D721Med (cell line): ENCODE measurements at places on chromosomes 5 and 9.
A peak's percentile ranks its signal among the peaks of the same experiment; 100 is the strongest.

DNA sequence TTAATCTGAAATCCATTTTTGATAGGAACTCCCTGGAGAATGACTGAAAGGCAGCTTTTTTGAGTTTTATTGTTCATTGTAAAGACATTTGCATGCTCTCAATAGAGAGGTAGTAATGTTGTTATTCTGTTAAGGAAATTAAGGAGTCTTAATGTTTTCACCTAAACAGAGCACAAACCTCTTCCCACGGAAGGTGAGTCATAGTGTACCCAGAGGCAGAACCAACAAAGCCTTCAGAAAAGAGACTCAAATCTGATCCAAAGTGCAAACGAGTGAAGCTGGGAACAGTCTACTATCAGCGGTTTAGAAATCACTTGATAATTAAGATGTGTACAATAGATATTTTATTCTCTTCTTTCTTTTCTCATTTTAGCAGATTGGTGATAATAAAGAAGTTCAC, 470.5 kb downstream of the PLK2 start:
- DNase-seq, result no peak

GRCh38 chr5:139655727-139656271, 7.7 kb downstream of the CXXC5 start:
- DNase-seq, result no peak

- no peak for DNase-seq
Observed at GRCh38 chr5:37839407-37840052, at the start of gene GDNF. Gene GDNF (minus strand): TSS chr5:37840041. CDS start chr5:37834796, 5,245 bp downstream.

DNA sequence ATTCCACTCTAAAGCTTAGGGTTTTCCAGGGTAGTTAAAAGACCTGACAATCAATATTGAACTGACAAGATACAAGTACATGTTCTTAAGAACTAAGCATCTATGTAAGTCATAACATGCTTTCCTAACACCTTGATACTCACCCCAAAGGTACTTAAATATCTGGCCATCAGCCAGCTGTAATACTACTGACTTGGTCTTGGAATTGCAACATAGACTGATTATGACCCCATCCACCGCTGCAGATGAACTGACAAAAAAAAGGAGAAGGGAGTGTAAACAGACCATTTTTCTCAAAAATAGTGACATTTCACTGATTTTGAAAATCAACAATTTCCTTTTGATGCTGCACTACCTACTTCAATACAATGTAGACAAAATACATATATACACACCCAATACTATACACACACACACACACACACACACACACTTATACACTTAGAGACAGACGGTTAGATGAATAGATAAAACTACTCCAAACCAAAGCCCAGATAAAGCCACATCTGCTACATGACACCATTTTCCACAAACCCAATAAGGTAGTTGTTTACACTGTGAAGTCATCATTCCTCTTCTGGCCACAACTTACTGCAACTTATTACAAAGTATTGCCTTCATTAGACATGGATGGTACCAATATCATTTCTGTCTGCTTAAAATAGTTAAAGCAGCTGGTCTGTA, 30.4 kb downstream of the ELP1 start:
- no peak for DNase-seq

GRCh38 chr5:100800562-100800961, 102.5 kb downstream of the ST8SIA4 start:
- DNase-seq, result no peak

DNA sequence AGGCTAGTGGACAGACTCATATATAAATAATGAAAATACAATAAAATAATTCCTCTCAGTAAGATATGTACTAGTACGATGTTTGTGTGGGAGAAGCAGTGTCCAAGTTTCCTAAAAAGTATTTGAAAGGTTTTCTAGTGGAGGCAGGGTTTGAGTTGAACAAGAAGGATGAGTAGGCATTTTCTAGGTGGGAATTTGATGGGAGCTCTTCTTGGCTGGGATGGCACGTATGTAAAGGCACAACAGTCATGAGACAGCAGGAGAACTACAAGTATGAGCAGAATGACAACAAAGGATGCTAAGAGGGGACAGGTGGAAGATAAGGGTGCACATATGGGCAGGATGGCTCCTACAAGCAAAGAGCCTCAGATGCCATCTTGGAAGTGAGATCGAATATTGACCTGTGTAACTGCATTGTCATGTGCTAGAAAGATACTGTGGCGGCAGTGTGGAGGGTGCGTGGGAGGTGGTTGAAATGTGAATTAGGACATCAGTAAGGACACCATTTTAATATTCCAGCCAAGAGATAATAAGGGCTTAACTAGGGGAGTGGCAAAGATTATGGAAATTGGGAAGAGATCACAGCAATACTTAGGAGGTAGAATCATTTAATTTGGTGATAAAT, 135.8 kb downstream of the RPS23 start:
- no peak for DNase-seq

DNA sequence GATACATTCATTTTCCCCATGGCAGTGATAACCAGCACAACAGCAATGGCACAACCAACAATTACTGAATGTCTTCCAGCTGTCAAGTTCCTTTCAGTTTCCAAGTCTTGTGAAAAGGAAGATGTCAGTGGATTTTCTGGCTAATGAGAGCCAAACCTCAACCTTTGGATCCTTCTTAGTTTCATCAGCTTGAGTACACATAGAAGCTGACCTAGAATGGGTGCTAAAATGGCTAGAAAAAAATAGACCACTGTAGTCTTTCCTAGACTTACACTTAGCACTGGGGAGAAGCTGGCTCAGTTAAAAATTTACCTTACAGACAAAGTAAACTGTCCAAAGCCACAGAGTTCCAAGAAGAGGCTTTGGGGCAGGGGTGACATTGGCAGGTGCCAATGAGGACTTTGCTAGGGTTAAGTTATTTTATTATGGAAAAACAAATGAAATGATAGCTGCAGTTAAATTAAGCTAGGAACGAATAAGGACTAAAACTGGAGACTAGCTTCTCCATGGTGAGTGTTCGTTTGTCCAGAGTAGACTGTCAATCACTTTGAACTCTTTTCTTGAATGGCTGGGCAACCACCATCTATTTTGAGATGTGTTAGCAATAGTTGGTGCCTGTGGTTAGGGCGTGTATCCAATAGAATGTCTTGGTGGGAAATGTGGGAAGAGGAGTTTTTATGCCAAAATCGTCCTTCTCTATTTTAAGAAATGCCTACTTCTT, 25.9 kb upstream of the TXN start:
- no peak for DNase-seq

GRCh38 chr9:113511047-113511521, 47.6 kb downstream of the RGS3 start:
- DNase-seq, result no peak

- DNase-seq, result no peak
Observed at GRCh38 chr9:33227741-33228140, 12.2 kb upstream of the SPINK4 start.

DNA sequence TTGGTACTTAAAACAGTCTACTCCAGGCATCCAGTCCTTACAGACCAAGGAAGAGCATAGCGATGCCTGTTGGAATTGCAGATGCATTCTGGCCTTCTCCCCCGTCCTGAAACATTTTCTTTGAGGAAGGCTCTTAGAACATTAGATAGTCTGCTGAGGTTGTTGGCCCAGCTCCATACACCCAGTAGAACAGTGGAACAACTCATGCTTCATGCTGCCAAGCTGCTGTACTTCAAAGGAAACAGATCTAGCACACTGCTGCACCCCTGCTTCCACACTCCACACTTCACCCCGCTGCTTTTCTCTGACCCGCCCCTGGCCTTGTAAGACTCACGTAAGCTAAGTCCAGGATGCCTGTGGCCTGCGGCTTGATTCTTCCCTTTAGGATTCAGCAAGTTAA, 33.4 kb upstream of the NCS1 start:
- DNase-seq, result no peak

DNA sequence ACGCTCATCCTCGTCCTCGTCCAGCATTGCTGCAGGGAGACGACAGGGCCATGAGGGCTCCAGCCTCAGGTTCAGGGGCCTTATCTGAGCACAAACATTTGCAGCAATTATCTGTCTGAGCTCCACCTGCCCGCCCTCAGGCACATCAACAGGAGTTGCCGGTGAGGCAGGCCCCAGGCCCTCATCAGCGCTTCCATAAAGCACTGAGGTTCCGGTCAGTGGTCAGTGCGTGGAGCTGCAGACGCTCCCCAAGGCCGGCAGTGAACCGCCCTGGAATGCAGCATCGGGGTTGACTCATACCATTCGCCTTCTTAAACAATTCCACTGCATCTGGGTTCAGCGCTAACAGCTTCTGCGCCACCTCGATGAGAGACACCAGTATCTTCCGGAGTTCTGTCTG, 15.2 kb downstream of the UBAC1 start:
- no peak for DNase-seq

DNA sequence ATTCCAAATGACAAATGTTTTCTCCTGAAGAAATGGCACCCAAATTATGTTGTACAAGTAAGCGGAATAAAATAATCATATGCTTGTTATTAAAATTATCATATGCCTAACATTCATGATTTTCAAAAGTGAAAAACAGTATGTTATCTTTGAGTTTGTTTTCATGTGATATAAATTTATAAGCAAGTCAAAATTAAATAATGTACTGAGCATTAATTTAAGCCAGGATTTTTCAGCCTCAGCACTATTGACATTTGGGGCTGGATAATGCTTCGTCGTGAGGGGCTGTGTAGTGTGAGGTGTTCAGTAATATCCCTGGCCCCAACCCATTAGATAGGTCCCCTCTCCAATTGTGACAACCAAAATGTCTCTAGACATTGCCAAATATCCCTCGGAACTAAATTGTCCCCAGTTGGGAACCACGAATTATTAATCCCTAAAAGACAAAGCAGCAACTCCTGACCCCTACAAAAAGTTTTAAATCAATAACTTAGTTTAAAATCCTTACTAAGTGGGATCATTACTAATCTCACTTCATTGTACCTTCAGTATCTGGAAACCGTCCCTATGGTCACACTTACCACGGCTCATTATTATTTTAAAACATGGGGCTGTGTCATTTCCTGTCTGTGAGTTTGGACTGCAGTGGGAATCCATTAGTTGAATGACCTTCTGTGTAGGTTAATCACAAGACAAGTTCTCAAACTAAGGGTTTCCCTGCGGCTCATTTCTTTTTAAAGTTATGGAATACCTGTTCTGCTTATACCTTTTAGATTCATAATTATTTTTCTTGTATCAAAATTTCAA, 1.3 kb upstream of the NNT start:
- no peak for DNase-seq

DNA sequence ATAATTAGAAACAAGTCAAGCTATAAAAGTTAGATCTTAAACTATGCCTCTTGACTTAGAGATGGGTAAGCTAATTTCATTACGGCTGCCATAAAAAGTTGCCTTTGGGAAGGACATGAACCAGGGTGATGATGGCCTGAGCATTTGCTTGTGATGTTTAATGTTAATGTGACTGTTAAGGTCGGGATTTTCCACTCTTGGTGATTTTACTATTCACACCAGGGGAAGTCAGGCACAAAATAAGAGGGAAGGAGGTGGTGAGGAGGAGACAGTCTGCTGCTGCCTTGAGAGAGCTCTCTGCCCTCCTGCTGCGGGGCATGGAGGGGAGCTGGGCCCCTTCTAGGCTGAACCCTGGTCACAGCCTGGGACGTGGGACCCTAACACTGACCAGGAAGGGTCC, 34.4 kb downstream of the AHRR start:
- no peak for DNase-seq

DNA sequence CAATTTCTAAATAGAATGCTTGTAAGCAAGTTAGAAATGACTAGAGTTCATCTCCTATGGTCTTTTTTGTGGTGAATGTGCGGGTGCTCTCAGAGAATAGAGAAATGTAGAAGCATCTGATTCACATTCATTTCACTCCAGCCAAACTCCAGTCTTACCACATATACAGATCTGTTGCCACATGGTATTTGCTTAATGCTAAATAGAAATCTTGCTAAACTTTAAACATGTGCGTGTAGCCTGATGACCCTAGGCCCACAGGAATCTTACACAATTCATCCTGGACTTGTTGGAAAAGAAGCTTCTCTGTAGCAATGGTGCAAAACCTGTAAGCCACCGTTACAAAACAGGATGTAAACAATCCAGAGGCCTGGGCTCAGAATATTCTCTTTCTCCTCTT, 135.2 kb downstream of the PCSK1 start:
- no peak for DNase-seq

DNA sequence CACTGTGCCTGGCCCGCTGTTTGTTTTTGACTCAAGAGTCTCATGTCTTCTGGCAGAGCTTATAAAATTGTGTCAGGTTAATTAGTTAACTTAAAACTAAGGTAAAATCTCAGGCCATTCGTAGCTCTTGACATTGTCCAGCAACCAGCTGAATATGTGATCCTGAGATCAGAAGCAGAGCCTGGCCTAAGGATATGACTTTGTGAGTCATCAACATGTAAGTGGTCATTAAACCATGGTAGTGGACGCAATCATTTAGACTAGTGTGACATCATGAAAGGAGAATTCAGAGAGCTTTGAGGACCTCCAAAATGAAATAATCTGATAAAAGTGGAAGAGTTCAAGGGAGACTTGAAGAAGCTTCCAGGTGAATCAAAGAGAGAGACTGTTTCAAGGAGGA, 23.3 kb downstream of the SPZ1 start:
- no peak for DNase-seq

GRCh38 chr9:69379270-69379982, 54.4 kb downstream of the ENTREP1 start:
- no peak for DNase-seq

GRCh38 chr5:36744773-36745589, 131.6 kb upstream of the NIPBL start:
- peak; percentile 50 for DNase-seq

GRCh38 chr5:132487841-132488555, 2.6 kb downstream of the IRF1 start:
- DNase-seq, result no peak

DNA sequence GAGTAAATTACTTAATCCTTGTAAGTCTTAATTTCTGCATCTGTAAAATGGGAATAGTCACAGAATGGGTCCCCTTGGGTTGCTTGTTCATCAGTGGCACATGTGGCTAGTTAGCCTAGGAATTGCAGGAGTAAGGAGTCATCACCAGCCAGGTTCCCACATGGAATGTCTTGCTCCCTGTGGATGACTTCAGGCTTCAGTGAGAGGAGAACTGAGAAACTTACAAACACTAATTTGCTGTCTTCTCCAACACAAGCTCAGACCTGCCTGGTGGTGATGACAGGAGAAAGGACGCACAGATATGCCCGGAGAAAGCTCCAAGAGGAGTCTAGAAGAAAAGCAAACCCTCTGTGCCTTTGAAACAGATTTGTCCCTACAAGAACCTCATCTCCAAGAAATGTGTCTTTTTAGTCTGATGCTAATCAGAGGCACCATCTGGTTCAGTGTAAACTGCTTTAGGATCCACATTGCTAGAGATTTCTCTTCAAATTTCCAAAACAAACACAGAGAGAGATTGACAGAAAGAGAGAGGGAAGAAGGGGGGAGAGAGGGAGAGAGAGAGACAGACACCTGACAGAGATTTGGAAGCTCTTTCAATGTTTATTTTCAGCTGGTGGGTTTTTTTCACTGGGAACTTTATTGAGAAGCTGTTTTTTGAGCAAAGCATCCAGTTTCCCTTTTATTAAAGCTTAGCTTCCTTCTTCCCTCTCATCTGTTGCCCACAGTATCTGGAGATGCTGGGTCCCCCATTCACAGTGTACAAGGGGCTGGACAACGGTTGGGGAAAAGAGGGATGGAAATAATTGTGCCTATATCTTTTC, 128.3 kb downstream of the DOCK2 start:
- DNase-seq, result no peak
